ENCODE measurements at places on chromosomes 6 and 20.

- DNase-seq = no peak
Observed at GRCh38 chr20:4445784-4446183, 275.9 kb upstream of the PRND start.

- no peak for DNase-seq
Observed at GRCh38 chr6:147223736-147224135, 19.5 kb downstream of the STXBP5 start.

DNA sequence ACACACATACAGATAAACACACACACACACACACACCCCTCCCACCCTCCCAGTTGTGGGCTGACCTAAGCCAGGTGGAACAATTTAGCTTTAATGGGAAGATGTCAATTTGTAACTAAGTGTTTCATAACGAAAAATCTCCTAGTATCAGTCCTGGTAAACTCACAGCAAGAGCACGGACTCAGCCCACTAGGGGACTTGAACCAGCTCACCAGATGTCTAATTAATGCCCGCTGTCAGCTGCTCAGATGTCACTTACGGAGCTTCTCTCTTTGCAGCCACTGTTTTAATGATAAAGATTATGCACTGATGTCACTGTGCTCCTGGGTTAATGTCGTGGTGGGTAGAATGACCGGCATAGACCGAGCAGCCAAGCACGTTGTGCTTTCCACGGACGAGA, 116.6 kb upstream of the INSM1 start:
- DNase-seq = no peak

GRCh38 chr6:5772408-5773120, 234.2 kb downstream of the NRN1 start:
- DNase-seq = no peak

GRCh38 chr20:20447196-20447595, 79.3 kb downstream of the INSM1 start:
- no peak for DNase-seq

All from stimulated activated CD4-positive, alpha-beta T cell treated with anti-CD3 and anti-CD28 coated beads, Interleukin-2, amount 100 ng/mL, for 4 hours (primary cell).